ENCODE measurements at places on chromosomes 1 and 21. TPM values are rescaled to one million over a fixed set of nuclear protein-coding genes. Genes with fewer than 3 reads are reported as not detected.

DNA sequence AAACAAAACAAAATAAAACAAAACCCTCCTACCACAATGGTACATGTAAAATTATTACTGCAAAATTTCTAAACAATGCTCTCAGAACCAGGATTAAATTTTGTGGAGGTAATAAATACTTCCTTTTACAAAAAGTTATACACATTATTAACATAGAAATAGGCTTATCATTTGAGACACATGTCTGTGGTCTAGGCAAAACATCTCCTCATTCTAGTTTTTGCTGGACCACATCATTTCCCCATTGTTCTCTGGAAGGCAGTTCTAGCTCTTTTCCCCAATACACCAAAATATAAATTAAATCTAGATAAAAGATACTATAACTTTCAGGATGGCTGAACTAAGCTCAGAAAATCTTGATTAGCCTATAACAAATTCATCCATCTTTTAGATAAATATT lies 18.4 kb downstream of the EXTL2 start:
- H3K27me3 ChIP-seq, result no peaks in the 10 kb centered on the region
- H3K4me3 ChIP-seq, result no peak overlapping the region
- no peak overlapping the region for H3K27ac ChIP-seq
- H3K4me1 ChIP-seq, result no peaks in the 10 kb centered on the region

- H3K27ac ChIP-seq, result no peak overlapping the region
- peaks cover 63% of the 10 kb centered on the region for H3K4me1 ChIP-seq
- H3K27me3 ChIP-seq, result no peaks in the 10 kb centered on the region
- H3K36me3 ChIP-seq, result peaks cover 8% of the 10 kb centered on the region
- H3K4me3 ChIP-seq, result no peak overlapping the region
- no peak for DNase-seq
Observed at GRCh38 chr1:93625582-93626327, 55.9 kb downstream of the BCAR3 start.

DNA sequence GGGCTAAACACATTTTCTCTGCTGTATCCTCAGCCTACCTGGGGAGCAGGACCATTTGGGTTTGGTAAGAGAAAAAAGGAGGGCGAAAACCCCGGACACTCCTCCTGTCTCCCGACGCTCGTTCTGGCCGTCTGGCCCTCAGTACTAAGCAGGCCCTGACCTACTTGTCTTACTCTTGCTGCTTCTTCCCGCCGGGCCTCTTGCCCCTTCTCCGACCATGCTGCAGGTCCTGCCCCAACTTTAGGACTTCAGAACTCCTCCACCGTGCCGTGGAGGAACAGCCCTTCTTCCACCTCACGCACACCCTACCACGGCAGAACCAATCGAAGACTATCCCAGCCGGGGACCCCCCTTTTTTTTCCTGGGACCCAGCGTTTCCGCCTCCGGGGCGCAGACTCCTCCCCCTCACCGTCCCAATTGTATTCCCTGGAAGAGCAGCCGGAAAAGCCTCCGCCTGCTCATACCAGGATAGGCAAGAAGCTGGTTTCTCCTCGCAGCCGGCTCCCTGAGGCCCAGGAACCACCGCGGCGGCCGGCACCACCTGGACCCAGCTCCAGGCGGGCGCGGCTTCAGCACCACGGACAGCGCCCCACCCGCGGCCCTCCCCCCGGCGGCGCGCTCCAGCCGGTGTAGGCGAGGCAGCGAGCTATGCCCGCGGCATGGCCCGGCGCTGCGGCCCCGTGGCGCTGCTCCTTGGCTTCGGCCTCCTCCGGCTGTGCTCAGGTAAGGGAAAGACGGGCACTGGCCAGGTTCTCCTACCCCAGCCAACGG lies at the start of gene CHRNB2:
TSS of gene CHRNB2 (plus strand) at position 393 of the 771 bp plus-strand sequence. CDS start at position 660, 267 bp downstream.
- peak within 1 kb of the TSS; percentile 24 for H3K4me3 ChIP-seq
- H3K27ac ChIP-seq, result no peak within 1 kb of the TSS
- H3K36me3 ChIP-seq, result peaks cover 14% of the 10 kb centered on the region
- peaks cover 81% of the 10 kb centered on the region for H3K27me3 ChIP-seq
- DNase-seq, result peak; percentile 83

DNA sequence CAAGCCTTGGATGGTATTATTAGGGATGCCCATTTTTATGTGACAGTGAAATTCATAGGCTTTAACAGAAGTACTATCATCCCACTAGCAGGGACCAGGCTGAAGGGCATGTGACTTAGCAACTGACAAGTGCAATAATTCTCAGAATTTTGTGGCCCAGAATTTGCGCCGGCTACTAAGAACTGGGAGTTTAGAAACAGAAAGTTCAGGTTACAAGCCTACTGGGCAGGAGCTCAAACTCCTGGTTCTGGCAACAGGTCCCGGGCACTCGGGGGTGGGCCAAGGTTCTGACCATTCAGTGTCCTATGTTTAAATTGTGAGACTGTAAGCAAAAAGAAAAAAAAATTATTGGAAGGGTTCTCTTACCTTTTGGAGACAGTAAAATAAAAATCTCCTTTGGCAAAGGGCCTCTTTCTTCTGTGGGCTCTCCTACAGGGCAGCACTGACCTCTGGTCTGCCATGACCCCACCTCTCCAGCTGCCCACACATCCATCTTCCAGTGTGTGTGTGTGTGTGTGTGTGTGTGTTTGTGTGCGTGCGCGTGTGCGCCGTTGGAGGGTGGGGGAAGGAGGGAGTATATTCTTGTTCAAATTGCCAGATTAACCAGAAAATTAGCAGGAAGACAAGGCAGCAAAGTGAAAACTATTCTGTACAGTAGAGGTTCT lies 26.1 kb downstream of the IRF2BP2 start:
- H3K27ac ChIP-seq, result no peak overlapping the region
- no peak for DNase-seq
- H3K4me3 ChIP-seq, result no peak overlapping the region
- H3K4me1 ChIP-seq, result peaks cover 15% of the 10 kb centered on the region
- H3K36me3 ChIP-seq, result no peaks in the 10 kb centered on the region
- no peaks in the 10 kb centered on the region for H3K27me3 ChIP-seq

ID3 gene
- total RNA-seq, result 30.2 TPM

TMEM82 gene
- not detected for total RNA-seq

CD247 gene
- total RNA-seq, result 0.61 TPM

GRCh38 chr1:1302006-1302430 lies 5.7 kb downstream of the ACAP3 start:
- H3K4me3 ChIP-seq, result no peak overlapping the region
- no peaks in the 10 kb centered on the region for H3K4me1 ChIP-seq
- H3K27me3 ChIP-seq, result no peaks in the 10 kb centered on the region

- no peaks in the 10 kb centered on the region for H3K36me3 ChIP-seq
- peaks cover 41% of the 10 kb centered on the region for H3K4me1 ChIP-seq
- no peaks in the 10 kb centered on the region for H3K27me3 ChIP-seq
- H3K27ac ChIP-seq, result no peak overlapping the region
Observed at GRCh38 chr1:94417728-94417977, 536 bp upstream of the ABCD3 start.

C1orf185 gene
- not detected for total RNA-seq

GRCh38 chr1:237528545-237528944 lies 362.2 kb downstream of the ZP4 start:
- H3K4me1 ChIP-seq, result no peaks in the 10 kb centered on the region
- H3K4me3 ChIP-seq, result no peak overlapping the region
- H3K27me3 ChIP-seq, result no peaks in the 10 kb centered on the region
- no peak overlapping the region for H3K27ac ChIP-seq
- no peaks in the 10 kb centered on the region for H3K36me3 ChIP-seq

GRCh38 chr1:89794406-89794805 lies 26.4 kb upstream of the LRRC8D start:
- H3K27me3 ChIP-seq, result peaks cover 8% of the 10 kb centered on the region
- H3K4me1 ChIP-seq, result no peaks in the 10 kb centered on the region
- H3K4me3 ChIP-seq, result no peak overlapping the region
- H3K27ac ChIP-seq, result no peak overlapping the region
- DNase-seq, result no peak
- H3K36me3 ChIP-seq, result no peaks in the 10 kb centered on the region

- H3K4me1 ChIP-seq, result peaks cover 8% of the 10 kb centered on the region
- H3K4me3 ChIP-seq, result no peak overlapping the region
- no peak overlapping the region for H3K27ac ChIP-seq
Observed at GRCh38 chr1:100912019-100912418, 16.1 kb downstream of the SLC30A7 start.

DNA sequence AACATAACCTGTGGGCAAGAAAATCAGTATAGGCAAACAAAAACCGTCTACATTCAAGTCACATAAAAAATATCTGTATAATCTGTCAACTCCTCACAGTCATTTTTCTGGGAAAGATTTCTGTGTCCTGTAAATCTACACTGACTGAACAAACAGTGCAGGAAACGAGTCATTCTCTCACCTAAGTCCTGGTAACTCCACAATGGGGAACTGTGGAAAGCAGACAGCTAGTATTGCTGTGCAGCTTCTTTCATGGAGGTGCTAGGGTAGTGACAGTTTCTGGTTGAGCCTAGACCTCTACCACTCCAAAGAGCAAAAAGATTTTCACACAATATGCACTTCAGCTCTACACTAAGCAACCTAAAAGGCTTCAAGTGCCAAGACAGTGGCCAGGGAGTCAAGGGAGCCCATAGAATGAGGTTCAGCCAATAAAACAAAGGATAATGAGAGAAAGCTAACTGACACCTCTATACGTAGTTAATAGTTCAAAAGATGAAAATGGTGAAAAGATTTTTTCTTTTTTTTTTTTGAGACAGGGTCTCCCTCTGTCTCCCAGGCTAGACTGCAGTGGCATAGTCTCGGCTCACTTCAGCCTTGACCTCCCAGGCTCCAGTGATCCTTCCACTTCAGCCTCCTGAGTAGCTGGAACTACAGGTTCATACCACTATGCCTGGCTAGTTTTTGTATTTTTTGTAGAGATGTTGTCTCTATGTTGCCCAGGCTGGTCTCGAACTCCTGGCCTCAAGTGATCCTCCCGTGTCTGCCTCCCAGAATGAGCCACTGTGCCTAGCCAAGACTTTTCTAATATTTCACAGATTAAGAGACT lies 5.5 kb downstream of the PTP4A2 start:
- peak overlapping the region; percentile 96 for H3K4me3 ChIP-seq
- peak overlapping the region; percentile 70 for H3K27ac ChIP-seq
- peaks cover 72% of the 10 kb centered on the region for H3K36me3 ChIP-seq
- no peak for DNase-seq
- H3K4me1 ChIP-seq, result peaks cover 51% of the 10 kb centered on the region

- H3K27me3 ChIP-seq, result no peaks in the 10 kb centered on the region
- peak overlapping the region; percentile 91 for H3K27ac ChIP-seq
- H3K4me1 ChIP-seq, result peaks cover 39% of the 10 kb centered on the region
Observed at GRCh38 chr1:230381049-230381467, 45.1 kb downstream of the PGBD5 start.

- no peak overlapping the region for H3K27ac ChIP-seq
- no peaks in the 10 kb centered on the region for H3K36me3 ChIP-seq
- DNase-seq, result no peak
Observed at GRCh38 chr1:23837908-23838307, 12.7 kb upstream of the HMGCL start.

DNA sequence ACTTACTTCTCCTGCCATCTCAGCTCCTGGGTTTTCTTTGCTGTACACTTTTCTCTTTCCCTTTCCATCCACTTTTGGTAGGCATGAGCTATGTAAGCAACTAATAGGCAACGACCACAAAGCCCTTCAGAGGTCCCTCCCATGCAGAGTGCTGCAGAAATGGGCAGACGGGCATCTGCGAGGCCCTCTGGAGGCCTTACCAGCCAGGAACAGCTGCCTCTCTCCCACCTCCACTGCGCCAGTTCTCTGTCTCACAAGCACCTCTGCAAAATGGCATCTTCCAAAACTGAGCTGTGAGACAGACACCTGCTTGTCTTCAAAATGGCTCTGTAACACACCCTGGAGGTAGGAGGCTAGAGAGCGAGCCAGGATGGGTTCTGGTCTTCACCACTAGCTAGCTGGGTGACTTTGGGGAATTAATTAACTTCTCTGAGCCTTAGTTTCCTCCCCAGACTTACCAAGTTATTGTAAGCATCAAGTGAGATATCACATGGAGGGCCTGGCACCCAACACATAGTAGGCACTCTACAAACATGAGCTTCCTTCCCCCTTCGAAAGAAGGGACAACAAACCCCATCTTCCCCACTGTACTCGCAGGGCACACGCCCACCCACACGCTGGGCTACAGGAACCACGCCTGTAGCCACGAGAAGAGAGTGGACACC lies 62.0 kb downstream of the BCAR3 start:
- DNase-seq, result peak; percentile 14
- H3K4me3 ChIP-seq, result peak overlapping the region; percentile 2
- peaks cover 31% of the 10 kb centered on the region for H3K36me3 ChIP-seq
- peaks cover 92% of the 10 kb centered on the region for H3K4me1 ChIP-seq
- H3K27ac ChIP-seq, result peak overlapping the region; percentile 76
- H3K27me3 ChIP-seq, result no peaks in the 10 kb centered on the region

DNA sequence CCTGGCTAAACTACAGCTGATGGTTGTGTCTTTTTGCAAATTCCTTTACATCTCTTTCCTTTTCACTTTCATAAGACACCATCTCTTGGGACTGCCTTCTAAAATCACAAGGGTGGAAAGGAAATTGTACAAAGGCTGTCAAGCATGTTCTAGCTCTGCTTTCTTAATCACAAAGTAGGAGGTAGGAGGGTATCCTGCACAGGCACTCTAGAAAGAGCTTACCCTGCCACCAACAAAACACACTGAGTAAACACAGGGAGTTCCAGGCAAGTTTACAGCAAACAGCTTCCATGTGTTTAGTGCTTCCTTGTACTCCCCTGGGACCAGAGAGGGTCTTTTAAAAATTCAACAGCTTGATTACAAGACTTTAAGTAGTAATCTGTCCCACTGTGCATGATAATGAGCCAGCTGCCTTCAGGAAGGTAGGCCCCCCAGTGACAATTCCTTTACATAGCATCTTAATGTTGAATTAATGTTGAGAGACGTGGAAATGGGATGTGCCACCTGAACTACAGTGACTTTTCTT lies 2.4 kb downstream of the PLPP3 start:
- H3K4me1 ChIP-seq, result peaks cover 49% of the 10 kb centered on the region
- peak overlapping the region; percentile 79 for H3K4me3 ChIP-seq
- peaks cover 38% of the 10 kb centered on the region for H3K36me3 ChIP-seq
- peak overlapping the region; percentile 48 for H3K27ac ChIP-seq
- DNase-seq, result no peak
- no peaks in the 10 kb centered on the region for H3K27me3 ChIP-seq

DNA sequence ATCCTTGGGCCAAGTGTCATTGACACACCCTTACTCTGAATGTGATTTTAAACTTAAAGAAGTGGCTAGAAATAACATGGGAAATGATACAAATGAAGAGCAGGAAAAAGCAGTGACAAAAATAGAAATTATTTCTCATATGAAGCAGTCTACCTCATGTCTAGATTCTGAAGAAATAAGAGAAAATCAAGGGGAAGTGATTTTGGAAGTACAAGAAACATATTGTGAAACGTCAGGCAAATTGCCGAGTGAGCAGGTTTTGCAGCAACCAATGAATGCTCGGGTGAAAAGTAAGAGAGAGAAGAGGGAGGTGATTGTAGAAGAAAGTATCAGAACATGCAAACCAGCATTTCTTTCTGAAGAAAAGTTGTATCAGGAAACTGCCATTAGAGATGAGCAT lies 130.7 kb downstream of the MACF1 start:
- H3K36me3 ChIP-seq, result peaks cover 8% of the 10 kb centered on the region
- H3K4me3 ChIP-seq, result no peak overlapping the region
- H3K27me3 ChIP-seq, result no peaks in the 10 kb centered on the region
- no peak overlapping the region for H3K27ac ChIP-seq
- no peaks in the 10 kb centered on the region for H3K4me1 ChIP-seq

Data from Calu3 (cell line).